ENCODE measurements at places on chromosomes 6 and 20.

- DNase-seq, result no peak
Measured at GRCh38 chr6:111798281-111798725, 74.9 kb downstream of the FYN start.

DNA sequence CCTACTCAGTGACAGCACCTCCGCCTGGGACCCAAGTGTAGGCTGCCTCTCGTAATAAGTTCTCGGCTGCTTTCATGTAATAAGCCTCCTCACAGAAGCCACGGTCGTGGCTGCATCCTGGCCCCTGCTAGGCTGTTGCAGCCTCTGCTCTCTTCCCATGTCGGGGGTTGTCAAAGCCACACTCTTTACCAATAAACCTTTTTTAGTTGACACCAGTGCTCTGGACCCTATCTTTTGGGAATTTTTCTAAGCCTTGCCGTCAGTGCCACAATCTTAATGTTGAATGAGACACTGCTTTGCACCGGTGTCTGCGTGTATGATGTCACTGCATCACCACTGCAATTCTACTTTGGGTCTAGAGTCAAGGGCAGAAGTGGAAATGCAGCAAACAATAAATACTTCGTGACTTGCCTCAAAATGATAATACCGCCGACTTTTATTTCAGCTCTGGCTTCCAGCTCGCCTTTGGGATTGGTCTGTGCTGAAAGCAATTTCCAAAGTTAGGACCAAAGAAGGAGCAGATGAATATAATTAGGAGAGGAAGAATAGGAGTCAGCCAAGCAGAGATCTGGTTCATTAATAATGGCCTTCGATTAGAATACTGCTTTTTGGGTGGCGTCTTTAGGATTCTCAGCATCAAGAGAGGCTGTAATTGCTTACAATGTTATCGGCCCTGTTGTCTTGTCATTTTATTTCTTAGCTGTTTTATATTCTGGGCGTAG is 57.6 kb upstream of the CCN6 start:
- DNase-seq, result no peak

DNA sequence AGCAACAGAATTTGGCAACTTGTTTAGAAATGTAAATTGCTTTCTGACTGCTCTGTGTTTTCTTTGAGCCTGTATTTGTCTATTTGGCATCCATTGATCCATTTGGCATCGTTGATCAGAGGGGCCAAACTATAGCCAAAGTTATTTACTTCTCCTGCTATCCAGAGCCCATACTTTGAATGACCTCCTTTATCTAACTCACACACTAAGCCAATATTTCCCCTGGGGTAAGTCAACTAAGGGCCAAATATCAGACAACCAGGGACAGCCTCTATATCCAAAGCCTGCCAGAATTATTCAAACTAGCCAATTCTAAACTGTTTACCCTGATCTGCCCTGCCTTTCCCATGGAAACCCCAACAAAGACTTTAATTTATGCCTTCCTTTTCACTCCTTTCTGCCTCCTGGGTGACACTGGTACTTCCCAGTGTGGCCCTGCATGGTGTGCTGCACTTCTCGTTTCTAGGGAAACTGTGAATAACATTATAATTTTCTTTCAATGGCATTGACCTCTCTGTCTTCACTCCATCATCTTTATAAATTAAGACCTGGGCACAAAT is 19.8 kb upstream of the ZNF184 start:
- no peak for DNase-seq

- peak; percentile 65 for DNase-seq
Measured at GRCh38 chr6:149233056-149233715, 84.3 kb upstream of the TAB2 start.

- no peak for DNase-seq
Measured at GRCh38 chr6:146433881-146434731, 109.5 kb upstream of the RAB32 start.

GRCh38 chr6:3794092-3794491 is 42.6 kb upstream of the PXDC1 start:
- no peak for DNase-seq

DNA sequence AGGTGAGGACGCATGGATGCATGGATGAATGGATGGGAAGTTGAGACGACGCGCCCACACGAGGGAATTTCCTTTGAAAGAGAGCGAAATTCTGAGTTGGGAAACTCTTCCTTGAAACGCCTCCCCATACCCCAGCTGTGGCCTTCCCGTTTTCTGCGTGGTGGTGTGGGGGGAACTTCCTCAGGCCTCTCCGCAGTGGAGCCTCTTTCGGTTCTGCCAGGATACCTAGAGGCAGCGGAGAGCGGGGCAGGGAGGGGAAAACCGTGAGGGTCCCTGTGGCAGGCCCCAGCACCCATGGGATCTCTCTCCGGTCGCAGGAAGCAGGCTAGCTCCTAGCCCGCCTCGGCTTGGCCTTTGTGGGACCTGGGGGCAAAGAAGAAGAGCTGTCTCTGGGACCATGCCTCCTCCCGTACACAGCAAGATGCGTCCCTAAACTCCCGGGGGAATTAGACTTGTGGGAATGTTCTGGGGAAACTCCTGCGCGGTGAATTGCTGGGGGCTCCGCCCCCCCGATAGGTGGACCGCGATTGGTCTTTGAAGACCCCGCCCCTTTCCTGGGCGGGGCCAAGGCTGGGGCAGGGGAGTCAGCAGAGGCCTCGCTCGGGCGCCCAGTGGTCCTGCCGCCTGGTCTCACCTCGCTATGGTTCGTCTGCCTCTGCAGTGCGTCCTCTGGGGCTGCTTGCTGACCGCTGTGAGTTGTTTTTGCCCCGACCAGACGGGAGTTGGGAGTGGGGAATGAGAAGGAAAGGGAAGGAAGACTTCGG is at the start of gene CD40:
TSS of gene CD40 (plus strand) at position 611 of the 764 bp plus-strand sequence. CDS start at position 641, 30 bp downstream.
- DNase-seq, result peak; percentile 29

- no peak for DNase-seq
Measured at GRCh38 chr6:12608016-12608860, 108.3 kb upstream of the PHACTR1 start.

DNA sequence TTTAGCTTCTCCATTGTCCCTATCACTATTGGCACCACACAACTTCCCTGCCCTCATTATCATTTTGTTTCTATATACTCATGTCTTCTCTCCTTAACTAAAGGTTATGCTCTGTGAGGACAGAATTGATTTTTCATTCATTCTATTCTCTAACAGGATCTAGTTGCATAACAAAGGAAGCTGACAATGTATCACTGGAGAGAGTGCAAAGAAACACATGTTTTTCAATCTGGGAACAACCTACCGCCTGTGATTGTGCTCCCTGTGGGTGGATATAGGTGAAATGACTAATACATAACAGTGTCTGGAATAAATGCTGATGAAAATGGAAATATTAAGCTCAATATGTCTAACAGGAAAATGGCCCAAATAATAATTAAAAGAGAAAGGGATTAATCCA is 56.6 kb downstream of the COL12A1 start:
- no peak for DNase-seq

GRCh38 chr6:80133020-80133419 is 26.5 kb downstream of the BCKDHB start:
- no peak for DNase-seq

DNA sequence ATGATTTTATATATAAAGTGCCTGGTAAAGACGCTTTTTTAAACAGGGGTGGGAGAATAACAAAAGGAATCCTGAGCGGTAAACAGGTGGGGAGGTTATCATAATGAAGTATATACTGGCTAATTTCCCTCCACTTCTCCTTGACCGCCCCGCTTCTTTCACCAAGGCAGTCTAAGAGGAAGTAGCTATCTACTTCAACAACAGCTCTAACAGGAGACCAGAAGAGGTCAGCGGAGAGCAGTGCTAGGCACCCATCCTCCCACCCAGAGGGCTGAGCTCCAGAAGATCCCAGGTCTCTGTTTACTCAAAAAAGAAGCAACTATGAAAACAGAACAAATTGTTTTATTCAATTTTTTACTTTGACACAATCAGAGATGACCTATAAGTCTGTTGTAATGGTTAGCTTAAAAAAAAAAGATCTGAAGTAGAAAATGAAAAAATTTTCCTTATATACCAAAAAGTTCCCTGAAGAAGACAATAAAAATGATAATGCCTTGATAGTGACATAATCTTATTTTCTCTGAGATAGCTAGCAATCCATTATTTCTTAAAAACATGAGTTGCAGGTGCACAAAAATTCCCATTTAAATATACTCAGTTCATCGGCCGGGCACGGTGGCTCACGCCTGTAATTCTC is 141.1 kb downstream of the PDSS2 start:
- DNase-seq, result no peak

- no peak for DNase-seq
Measured at GRCh38 chr20:41786158-41786557, 168.0 kb upstream of the CHD6 start.

GRCh38 chr6:166927240-166927934 is 29.0 kb downstream of the RNASET2 start:
- DNase-seq, result no peak

DNA sequence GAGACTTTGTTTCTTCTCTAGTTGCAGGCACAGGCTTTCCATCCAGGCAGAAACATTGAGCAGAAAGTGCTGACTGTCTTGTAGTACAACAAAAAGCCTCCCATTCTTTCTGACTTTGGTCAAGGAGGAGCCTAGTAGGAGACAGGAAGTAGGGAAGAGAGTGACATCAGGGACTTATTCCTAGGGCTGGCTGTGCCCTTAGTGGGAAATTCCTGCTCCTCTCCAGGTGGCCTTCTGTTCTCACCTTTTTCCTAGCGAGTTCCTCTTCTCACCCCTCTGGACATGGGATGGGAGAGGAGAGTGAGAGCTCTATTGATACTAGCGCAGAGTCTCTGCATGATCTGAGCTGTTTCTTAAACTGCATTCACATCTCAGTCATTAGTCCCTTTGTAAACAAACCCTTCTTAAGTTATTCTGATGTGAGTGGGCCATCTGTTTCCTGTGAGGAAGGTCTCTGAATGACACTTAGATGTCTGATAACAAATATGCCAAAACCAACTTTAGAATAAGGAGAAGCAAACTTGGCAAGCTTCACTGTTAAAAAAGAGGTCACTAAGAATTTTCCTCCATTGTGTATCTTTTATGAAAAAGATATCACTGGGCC is 455.0 kb downstream of the GJA1 start:
- no peak for DNase-seq

DNA sequence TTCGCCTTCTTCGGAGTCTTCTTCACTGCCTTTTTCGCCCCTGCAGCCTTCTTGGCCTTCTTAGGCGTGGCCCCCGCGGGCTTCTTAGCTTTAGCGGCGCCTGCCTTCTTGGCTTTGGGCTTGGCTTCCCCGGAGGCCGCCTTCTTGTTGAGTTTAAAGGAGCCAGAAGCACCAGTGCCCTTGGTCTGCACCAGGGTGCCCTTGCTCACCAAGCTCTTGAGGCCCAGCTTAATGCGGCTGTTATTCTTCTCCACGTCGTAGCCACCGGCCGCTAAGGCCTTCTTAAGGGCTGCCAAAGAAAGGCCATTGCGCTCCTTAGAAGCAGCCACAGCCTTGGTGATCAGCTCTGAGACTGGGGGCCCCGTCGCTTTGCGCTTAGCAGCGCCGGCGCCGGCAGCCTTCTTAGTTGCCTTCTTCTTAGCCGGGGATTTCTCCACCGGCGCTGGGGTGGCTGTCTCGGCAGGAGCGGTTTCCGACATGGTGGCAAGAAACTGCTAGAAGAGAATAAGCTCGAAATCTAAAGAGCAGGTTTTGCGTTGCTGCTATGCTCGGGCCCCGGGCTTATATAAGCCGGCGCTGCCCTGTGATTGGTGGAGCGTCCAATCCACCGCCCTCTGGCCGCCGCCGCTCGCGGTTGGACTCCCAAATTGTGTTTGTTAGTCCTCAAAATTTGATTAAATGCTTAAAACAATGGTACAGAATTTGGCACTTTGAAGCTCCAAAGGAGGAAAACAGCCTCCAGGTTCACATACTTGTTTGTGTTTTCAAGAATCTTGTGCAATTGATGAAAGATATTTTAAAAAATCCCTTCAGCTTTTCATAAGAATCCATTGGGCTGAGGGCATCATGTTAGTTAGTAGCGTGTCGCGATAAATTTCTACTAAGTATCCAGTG is 44.9 kb downstream of the OR2B2 start:
- DNase-seq, result no peak

- DNase-seq, result no peak
Measured at GRCh38 chr6:144500892-144501291, 215.8 kb downstream of the UTRN start.

- no peak for DNase-seq
Measured at GRCh38 chr6:90326404-90327057, 29.9 kb upstream of the BACH2 start.

DNA sequence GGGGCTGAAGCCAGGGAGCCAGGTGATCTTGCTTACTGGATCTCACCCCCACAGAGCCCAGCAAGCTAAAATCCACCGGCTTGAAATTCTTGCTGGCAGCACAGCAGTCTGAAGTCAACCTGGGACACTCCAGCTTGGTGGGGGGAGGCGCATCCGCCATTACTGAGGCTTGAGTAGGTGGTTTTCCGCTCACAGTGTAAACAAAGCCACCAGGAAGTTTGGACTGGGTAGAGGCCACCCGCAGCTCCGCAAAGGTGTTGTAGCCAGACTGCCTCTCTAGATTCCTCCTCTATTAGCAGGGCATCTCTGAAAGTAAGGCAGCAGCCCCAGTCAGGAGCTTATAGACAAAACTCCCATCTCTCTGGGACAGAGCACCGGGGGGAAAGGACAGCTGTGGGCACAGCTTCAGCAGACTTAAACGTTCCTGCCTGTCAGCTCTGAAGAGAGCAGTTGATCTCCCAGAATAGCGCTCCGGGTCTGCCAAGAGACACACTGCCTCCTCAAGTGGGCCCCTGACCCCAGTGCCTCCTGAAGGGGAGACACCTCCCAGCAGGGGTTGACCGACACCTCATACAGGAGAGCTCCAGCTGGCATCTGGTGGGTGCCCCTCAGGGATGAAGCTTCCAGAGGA is 206.3 kb upstream of the KHDRBS2 start:
- no peak for DNase-seq

- no peak for DNase-seq
Measured at GRCh38 chr6:140414966-140415620, 1040.6 kb upstream of the CITED2 start.

DNA sequence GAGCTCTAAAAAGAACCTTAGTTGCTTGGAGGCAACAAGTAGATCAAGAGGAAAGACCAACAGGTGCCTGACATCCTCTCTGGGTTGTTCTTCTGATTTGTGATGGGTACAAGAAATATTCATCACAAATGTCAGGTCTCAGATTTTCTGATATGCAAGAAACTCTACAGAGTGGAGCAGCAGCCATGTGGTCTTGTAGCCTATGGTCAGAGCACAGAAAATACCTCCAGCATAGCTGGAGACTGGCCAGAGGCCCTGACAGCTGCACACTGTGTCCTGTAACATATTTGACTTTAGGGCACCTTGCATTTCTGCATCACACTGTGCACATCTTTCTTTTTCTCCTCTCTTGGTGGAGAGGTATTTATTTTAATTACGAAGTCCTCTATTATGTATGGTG is 116.3 kb downstream of the GMPR start:
- no peak for DNase-seq

- no peak for DNase-seq
Measured at GRCh38 chr6:4950836-4951533, 52.9 kb downstream of the RPP40 start.

DNA sequence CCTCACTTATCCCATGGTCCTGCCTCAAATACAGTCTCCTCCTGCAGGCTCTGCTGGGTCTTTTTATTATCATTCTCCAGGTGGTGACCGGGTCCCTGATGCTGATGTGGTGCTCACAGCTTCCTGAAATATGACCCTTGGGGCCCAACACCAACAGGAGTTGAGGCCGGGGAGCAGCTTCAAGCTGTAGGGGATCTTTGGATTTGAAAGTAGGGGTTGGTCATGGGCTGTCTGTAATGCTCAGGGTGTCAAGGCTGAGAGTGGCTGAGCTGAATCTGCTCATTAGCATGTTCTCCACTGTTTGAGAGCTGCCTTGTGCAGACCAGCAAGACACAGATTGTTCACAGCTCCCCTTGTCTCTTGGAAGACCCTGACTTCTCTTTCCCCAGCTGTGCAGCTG is 35.5 kb downstream of the HLA-F start:
- DNase-seq, result no peak

- peak; percentile 81 for DNase-seq
Measured at GRCh38 chr6:31815025-31815838, at the start of the genes HSPA1A and HSPA1L. Gene HSPA1A (plus strand): TSS chr6:31815543. CDS start chr6:31815757, 214 bp downstream. Gene HSPA1L (minus strand): TSS chr6:31815283. CDS start chr6:31811972, 3,311 bp downstream.

Measured in GM04503 (cell line).